ENCODE measurements at places on chromosomes 5 and 9.

DNA sequence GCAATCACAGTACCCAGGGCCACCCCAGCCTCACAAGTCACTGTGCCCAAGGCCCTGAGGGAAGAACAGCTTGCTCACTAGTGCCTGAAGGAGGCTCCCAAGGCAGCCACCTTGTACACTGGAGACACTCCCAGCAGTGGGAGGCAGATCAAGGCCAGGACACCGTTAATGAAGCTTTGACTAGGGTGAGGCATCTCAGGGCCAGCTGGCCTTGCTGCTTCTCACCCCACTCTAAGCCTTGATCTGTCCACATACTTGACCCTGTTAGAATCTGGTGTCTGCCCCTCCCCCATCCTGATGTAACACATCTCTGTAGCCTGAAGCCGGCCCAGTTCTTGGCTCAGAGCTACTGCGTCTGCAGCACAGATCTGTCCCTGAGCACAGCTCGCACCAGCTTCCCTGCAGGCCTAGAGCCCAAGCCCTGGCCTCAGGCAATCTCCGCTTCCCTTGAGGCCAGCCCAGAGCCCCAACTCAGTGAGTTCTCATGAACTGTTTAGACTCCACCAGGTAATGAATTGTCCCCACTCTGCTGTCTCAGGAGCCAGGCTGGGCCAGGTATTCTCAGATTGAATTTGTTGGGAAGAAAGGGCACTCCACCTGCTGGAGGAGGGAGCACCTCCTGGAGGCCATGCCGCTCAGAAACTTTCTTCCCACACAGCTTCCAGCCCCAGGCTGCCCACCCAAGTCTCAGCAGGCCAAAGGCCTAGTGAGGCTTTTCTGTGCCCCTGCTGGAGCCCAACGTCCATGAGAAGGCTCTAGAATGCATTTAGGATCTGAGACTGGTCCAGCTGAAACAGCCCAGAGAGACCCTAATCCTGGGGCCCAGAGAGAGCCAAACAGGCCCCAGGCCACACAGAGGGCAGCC lies 13.4 kb upstream of the JADE2 start:
- DNase-seq: peak; percentile 50

GRCh38 chr5:125655156-125655555 lies 768.1 kb upstream of the GRAMD2B start:
- DNase-seq: no peak

DNA sequence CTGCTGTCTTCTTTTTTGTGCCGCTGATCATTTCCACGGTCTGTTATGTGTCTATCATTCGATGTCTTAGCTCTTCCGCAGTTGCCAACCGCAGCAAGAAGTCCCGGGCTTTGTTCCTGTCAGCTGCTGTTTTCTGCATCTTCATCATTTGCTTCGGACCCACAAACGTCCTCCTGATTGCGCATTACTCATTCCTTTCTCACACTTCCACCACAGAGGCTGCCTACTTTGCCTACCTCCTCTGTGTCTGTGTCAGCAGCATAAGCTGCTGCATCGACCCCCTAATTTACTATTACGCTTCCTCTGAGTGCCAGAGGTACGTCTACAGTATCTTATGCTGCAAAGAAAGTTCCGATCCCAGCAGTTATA lies 17.1 kb downstream of the F2R start:
- DNase-seq: no peak

DNA sequence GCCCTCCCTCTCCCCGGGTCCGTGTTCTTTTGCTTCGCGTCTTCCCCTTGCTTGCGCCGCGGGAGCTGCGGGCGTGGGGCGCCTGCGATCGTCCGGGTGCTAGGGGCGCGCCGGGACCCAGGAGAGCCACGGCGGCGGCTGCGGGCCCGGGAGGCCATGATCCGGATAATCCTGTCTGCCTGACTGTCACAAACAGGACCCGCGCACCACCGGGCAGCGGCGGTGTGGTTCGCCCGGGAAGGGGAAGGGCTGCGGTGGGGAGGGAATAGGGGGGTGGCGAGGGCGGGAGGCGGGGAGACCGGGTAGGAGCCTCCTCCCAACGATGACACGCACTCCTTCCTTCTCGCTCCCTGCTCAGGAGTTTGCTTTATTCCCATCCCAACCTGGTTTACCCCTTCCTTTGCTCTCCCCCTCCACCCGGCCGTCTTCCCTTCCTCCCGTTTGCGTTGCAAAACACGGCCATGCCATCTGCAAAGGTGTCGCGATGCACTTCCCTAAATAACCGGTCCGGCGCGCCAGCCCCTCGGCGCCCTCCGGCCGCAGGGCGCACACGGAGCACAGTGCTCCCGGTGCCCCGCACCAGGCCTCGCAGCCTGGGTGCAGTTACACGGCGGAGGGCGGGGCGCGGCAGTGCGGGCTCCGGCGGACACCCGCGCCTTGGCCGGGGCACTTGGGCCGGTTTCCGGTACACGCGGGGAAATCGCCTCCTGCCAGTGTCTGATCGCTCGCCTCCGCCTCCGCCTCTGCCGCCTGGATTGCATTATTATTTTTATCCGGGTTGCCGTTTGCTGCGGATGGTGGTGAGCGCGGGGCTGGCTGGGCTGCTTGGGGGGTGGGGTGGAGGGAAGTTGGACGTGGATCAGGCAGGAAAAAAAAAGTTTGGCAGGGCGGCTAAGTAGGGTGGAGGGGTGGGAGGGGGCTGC lies 1.5 kb downstream of the SMARCA2 start:
- DNase-seq: peak; percentile 67

DNA sequence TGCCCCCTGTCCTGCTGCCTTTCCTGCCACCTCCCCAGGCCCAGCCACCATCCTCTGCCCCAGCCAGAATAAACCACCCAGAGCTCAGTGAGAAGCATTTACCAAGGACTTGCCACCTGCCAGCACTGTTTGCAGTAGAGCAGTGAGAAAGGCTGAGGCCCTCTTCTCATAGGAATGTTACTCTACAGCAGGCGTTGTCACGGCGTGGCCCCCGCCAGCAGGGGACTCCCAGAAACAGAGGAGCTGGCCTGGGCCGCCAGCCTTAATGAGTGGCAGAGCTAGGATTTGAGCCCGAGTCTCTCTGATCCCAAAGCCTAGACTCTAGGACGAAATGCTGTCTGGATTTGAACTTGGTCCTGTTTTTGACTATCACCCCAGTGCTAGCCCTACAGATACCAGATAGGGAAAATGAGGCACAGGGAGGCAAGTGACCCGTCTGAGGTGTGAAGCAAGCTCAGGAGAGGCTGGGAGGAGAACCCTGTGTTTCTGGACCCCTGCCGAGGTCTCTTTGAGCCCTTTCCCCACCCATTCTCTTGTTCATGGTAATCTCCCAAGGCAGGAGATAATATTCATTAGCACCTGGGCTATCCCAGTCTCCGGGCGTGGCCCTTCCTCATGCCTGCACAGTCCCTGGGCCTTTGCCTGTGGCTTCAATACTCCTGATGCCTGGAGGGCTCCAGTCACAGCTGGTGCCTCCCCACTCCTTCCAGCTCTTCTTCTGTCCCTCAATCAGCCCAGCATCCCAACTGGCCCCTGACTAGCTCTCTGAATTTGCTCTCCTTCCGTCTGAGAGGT lies 30.7 kb downstream of the HRH2 start:
- no peak for DNase-seq

DNA sequence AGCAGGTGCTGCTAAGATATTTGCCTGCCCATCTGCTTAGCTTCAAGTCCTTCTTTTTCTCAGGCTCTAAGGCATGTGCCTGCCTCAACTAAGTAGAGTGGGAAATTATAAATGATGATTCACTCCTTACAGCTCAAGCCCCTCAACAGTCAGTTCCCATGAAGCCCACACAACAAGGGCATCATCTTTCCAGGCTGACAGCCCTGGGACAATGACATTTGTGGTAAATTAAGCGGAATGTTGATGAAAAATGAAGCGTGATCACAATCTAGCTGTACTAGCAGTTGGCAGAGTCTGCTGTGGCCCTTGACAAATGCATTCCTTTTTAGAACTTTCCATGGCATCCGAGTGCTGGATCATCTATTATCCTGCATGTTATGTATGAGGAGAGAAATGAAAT lies 548.6 kb downstream of the KIF4B start:
- DNase-seq: no peak

GRCh38 chr9:120985819-120986222 lies 59.2 kb upstream of the TRAF1 start:
- DNase-seq: peak; percentile 62

- DNase-seq: peak; percentile 81
Measured at GRCh38 chr9:116156621-116157314, 3.2 kb downstream of the PAPPA start.

DNA sequence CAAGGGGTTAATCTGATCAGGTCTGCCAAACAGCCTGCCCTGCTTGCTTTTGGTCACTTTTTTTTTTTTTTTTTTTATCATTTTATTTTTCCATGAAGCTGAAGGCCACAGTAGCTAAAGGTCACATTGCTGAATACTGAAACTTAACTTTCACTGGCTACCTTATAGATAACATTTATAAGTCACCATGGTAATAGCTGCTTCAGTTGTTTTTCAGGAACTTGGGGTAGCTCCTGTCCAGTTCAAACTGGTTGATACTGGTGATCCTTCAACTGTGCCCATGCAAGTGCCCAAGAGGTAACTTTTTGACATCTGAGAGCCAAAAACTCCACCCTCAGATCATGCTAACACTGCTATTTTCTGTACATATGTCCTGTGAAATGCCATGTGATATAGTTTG lies 68.3 kb upstream of the RGS7BP start:
- DNase-seq: no peak

DNA sequence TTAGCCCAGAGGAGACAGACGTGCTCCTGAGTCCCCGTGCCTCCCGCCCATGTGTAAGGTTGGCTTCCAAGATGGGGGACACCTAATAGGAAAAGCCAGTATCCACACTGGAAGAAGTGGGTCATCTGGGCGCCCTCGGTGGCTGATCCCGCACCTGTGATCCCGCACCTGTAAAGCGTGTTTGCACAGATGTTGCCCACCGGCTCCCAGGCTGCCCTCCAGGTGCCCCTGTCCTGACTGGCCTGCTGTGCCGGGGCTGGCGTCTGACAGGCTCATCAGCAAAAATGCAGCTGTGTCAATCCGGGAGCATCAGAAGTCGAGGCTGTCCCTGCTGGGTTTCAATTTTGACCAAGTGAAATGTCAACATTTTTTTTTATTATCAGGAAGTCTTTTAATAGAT lies 88.5 kb downstream of the IRX1 start:
- no peak for DNase-seq

DNA sequence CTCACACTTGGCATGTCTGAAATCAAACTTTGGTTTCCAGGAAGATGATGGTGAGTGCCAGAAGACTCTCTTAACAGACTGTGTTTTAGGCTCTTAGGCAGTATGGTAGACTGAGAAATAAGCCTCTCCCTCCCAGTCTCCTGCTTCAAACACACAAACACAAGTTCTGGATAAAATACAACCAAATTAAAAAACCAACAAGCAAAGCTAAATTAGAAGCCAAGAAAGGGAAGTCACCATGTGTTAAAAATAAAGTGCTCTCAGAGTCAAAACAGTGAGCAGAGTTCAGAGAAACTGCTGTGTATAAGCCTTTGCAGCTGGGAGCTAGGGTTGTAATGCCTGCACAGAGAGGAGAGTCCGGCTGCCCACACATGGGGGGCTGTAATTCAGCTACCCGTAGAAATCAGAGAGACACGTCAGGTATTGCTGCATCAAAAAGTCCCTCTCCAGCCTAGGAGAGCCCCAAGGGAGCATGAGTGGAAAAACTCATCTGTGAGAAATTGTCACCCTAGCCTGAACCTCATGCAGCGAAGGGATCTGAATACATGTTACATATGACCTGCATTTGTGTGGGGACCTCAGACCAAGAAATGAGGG lies 62.6 kb downstream of the ANGPTL2 start:
- no peak for DNase-seq

GRCh38 chr5:160930406-160930805 lies 78.4 kb upstream of the ATP10B start:
- no peak for DNase-seq

GRCh38 chr5:11182441-11183080 lies 421.5 kb upstream of the DAP start:
- peak; percentile 31 for DNase-seq

GRCh38 chr9:104750185-104750767 lies 2.8 kb downstream of the NIPSNAP3A start:
- DNase-seq: no peak

DNA sequence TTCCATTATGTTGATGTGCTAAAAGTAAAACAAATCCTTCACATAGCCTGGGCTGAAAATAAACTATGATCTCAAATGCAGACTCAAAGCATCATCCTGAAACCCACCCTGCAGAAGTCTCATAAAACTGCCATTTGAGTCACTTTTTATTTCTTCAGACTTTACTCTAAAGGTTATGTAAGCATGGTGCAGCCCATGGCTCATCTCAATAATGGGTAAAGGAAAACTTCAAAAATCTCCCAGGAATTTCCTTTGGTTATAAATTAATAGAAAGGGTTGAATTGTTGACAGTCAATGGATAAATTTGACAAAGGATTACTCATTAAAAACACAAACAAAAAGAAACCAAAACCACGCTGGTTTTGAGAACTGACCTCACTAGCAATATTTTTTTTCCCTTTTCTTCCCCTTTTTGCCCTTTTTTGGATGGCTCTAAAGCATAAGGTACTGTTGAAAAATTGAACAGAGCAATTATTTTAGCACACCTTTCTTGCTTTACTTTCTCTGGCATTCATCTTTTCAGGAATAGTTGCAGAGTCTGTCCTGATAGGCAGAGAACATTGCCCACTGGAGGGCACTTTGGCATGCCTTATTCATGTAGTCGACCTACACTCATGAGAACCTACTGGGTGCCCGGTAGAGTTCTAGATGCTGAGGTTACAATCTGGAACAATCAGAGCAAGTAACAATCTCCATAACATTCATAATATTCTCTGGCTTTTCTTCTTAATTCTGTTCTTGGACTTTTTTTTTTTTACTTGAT lies 191.4 kb downstream of the TMEM167A start:
- no peak for DNase-seq

GRCh38 chr5:138974227-138975063 lies 99.3 kb upstream of the LRRTM2 start:
- peak; percentile 45 for DNase-seq

GRCh38 chr5:74177961-74178360 lies 462.6 kb downstream of the ENC1 start:
- DNase-seq: no peak

- no peak for DNase-seq
Measured at GRCh38 chr5:142803428-142804125, 33.4 kb downstream of the ARHGAP26 start.

DNA sequence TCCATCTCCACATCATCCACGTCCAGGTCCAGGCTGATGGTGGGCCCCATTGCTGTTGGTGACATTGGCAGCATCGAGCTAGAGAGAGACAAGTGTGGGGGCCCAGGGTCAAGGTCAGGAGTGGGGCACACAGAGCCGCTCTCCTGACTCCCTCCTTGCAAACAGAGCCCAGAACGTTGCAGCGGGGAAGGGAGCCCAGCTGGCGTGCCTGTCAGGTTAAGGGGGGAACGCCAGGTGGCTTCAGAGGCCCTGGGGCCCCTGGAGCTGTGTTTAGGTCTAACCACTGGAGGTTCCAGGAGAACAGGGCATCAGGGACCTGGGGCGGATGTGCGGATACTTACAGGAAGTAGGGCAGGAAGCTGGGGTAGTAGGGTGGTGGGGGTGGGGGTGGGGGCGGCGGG lies 7.5 kb downstream of the RNF44 start:
- no peak for DNase-seq

- peak; percentile 45 for DNase-seq
Measured at GRCh38 chr5:145681686-145682085, 153.5 kb downstream of the PRELID2 start.

- no peak for DNase-seq
Measured at GRCh38 chr5:143418140-143418866, 14.8 kb upstream of the NR3C1 start.
